Muscle of arm (tissue), 14 donors: ENCODE measurements at places on chromosomes 11 and 22. TPM values are rescaled to one million over a fixed set of nuclear protein-coding genes. Genes with fewer than 3 reads are reported as not detected.

GRCh38 chr11:72069787-72070251 is 10.5 kb downstream of the NUMA1 start:
- DNase-seq: no peak

GRCh38 chr22:50298937-50299784 is 8.3 kb downstream of the PLXNB2 start:
- DNase-seq: no peak

DNA sequence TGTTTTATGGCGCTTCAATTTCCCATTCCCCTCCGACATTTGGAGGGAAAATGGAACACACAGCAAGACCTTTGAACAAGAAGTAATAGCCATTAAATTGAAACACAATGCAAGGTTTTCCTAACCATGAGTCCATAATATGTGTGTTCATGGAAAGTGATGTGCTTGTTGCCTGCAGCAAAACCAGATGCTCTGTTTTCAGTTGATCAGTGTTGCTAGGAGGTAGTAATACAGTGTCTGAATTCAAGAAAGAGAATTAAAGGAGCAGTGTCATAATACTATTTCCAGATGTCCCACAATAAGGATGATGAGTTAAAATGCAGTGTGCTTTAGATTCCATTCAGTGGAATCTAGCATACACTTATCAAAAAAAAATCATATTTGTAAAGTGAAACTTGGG is 637.4 kb upstream of the API5 start:
- DNase-seq: peak; percentile 40

DNA sequence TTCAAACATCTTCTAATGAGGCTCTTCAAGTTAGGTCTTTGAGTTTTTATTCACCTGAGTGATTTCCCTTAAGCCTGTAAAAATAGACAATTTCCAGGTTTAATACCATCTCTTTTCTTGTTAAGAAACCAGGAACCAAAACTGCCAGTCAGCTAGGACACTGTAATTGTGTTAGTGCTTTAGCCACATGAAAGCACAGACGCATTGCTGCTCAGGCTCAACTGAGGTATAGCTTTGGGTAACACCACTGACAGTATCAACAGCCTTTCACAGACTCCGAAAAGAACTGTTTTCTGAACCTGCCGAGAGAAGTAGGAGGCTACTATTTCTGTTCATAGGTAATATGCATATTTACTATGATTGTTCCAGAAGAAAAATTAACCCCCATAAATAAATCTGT is 768.7 kb downstream of the ETS1 start:
- DNase-seq: no peak

DNA sequence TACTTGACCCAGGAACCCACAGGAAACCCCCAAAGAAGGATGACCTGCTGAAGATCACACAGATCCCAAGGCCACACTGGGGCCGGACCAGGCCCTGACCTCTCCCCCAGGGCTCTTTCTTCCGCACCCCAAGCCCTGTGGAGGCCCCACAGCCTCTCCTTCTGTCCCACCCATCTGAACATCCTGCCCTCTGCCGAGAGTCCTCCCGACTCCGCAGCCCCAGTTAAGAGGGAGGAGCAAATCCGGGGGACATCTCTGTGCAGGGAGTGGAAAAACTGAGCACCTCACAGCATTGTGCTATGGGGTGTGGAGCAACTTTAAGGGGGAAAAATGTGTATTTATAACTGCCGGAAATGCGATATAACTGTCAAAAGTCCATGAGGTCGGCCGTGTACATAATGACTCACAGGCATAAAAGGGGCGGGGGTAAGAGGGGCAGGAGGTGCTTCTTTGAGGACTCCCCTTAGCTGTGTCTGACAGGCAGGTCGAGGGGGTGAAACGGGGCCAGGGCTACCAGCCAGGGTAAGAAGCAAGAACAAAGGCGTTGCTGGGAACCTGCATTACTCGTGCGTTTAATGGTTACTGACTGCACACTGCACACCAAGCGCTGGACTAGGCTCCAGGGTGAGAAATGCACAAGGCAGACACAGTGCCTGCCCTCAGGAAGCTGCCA is 57.2 kb downstream of the WNT11 start:
- DNase-seq: no peak

DNA sequence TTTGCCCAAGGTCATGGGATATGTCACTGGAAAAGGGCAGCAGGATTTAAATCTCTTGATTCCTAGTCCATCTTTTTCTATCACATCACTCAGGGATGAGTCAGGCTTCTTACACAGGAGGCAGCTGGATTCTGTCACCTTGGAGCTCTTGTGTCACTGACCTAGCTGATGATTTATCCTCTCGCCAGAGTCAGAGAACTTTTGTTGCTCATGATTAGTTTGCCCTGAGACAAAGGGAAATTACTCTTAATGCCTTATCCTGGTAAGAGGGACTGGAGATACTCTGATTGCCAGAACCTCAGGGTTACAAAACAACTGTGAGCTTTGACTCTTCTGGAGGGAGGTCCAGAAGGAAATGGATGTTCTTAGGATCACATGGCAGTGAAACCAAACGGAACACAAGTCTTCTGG is 10.1 kb downstream of the COA4 start:
- DNase-seq: no peak

Gene KRTAP5-1
- 1.7 TPM for polyA plus RNA-seq

Gene C11orf87
- 0.24 TPM for polyA plus RNA-seq

Gene PVALB
- 12.4 TPM for polyA plus RNA-seq
